ENCODE measurements at places on chromosomes 5 and 9.

- no peak for DNase-seq
Measured at GRCh38 chr9:91181541-91181940, 180.2 kb downstream of the AUH start.

GRCh38 chr9:114973216-114973615, 42.8 kb upstream of the TNFSF8 start:
- DNase-seq: no peak

GRCh38 chr5:14742498-14742897, 78.0 kb downstream of the OTULIN start:
- DNase-seq: no peak

GRCh38 chr5:103605277-103605676, 42.7 kb upstream of the NUDT12 start:
- no peak for DNase-seq

- DNase-seq: no peak
Measured at GRCh38 chr9:134171316-134172197, 7.2 kb upstream of the RNU6ATAC start.

GRCh38 chr9:131423171-131423581, 29.3 kb downstream of the PRRC2B start:
- DNase-seq: no peak

DNA sequence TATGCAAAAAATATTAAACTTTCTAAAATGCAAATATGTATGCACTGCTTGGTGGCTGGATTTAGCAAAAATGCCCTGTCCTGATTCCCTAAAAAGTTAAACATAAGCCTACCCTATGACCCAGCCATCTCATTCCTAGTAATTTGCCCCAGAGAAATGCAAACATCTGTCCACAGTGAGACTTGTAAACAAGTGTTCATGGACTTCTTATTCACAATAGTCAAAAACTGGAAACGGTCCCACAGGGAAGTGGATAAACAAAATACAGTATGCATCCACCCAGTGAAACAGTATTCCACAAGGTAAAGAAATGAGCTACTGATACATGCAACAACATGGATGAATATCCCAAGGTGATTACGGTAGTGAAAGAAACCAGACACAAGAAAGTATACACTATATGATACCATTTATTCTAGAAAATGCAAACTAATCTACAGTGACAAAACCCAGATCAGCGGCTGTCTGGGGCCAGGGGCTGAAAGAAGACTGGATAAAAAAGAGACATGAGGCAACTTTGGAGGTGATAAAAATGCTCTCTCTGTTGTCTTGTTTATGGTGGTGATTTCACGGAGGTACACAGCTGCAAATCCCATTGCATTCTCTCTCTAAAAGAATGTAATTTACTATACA, 277.3 kb downstream of the GLIS3 start:
- no peak for DNase-seq

DNA sequence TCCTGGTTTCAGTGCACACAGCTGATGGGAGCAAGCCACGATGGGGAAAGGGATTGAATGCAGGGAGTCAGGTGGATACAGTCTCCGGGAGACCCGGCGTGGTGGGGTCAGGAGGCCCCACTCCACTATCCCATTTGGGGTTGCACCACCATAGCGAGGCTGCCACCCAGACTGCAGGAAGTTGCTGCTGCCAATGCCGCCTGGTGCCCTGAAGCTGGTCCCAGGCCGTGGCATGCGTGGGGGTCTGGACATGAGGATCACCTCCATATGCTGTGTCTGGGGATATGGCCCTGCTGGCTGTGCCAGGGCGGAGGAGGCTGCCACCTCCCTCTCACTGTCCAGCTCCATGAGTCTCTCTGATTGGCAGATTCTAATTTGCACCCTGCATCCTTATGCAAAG, 45.3 kb downstream of the COL5A1 start:
- no peak for DNase-seq
